ENCODE measurements at places on chromosomes 6 and 20. TPM values are rescaled to one million over a fixed set of nuclear protein-coding genes. Genes with fewer than 3 reads are reported as not detected.
A peak's percentile ranks its signal among the peaks of the same experiment; 100 is the strongest.

SIRPB1 gene
- total RNA-seq: not detected

DNA sequence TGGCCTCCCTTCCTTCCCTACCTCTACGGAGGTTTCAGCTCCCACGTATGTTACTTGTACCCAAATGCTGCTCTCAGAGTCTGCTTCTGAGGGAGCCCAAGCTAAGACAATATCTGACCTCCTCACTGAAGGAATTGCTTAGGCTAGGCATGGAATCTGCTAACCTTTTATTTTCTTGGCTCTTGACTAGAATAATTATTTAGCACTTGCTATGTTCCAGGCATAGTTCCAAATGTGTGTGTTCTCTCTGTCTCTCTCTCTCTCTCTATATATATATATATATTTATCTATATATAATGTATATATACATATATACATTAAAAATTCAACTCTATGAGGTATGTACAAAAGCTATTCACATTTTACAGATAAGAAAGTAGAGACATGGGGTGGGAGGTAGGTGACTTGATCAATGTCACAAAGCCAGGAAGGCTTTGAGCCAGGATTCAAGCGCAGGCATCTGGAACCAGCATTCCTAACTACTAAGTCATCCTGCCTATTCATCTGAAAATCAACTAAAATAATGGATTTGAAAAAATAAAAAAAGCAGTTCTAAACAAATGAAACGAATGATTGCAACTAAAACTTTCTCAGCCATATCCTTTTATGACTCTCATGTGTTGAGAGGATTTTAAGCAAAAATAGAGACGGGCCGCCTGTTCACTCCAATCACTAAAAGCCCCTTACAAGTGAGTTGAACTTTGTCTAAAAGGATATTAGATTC, 189.7 kb upstream of the JAG1 start:
- peak; percentile 66 for DNase-seq

DNA sequence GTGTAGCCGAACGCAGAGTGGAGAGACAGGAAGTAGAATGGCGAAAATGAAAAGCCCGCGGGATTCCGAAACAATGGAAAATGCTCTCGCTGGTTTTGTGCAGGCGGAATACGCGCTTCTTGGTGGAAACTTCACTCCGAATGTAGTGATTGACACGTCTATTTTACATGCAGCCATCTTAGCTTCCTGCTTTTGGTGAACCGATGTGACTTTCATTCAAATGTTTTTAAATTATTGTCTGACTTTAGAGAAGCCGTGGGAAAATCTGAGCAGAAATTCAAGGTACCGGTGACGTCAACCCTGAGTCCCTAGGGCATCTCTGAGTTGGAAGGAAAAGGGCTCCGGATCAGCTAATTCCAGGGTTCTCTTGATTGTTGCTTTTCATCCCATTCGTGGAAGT, 11.4 kb downstream of the GPX5 start:
- no peak for DNase-seq

GRCh38 chr6:20939161-20939775, 405.0 kb downstream of the CDKAL1 start:
- DNase-seq: no peak

DNA sequence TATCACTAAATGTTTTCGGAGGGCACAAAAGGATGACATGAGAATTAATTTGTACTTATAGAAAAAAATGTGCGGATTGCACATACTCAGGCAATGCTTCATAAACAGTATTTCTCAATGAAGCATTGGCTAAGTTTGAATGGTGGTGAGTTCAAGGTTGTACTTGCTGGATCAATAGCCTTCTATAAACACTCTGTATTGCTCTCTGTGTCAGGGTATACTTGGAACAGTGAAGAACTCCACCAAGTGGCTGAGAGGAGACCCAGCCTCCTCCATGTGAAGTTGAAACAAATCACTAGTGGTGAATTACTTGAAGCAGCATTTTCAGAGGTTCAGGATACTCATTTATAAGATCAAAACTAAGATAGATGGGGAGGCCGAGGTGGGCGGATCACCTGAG, 360.6 kb downstream of the RIMS1 start:
- DNase-seq: no peak

DNA sequence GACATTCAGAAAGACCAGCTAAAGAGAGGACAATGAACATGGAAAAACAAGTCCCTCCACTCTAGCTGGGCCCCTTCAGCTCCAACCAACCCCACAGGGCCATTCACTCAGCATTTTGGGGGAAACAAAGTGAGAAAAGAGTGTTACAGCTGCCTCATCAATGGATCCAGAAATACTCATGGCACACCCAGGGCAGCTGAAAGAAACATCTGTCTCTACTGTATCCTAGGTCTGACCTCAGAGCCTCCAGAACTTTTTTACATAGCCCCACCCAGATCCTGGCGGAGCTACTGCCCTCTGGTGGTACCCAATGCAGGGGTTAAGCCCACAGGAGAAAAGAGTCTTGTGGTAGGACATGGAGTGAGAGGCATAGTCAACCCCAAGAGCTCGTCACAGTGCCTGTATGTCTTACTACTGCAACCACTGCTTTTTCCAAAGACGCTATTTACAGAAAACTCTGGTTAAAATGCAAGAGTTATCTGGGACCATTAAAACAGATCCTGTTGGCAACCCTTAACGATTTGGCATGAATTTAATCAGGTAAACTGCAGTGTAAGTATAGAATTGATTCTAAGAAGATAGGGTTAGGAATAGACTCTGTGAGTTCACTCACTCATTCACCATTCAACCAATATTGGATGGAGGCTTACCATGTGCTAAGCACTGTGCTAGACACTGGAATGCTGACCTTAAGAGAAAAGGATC, 37.4 kb upstream of the FAM83C start:
- peak; percentile 75 for DNase-seq

DNA sequence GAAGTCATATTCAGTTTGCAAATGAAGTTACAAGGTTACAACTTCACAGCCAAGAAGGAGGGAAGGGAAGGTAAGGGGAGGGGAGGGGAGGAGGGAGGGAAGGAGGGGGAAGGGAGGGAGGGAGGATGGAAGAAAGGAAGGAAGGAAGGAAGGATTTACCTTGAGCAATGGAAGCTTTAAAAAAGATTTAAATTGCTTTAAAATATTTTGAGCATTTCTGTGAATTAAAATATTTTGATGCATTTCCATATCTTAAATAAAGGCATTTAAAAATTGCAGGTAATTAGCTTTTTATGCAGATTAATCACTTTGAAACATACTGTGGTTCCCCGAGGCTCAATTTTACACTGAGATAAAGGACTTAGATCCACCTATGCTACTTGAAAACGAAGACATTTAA, 618.0 kb downstream of the TFAP2A start:
- no peak for DNase-seq

DNA sequence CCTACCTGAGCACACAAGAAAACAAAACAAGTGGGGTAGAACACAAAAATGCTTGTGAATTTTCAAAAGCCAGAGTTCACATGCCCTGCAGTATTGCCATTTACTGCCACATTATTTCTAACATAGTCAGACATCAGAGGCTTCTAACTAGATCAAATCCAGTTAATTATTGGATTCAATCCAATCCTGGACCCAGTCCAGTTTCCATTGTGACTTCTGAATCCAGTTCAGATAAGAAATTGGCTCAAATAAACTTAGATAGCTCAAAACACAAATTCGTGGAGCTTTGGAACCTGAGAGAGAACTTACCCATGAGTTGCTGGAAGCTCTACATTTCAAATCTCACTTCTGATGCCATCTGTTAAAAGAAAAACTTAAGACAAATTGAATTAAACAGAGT, 85.2 kb upstream of the ANKEF1 start:
- no peak for DNase-seq

POPDC3 gene
- total RNA-seq: 1.8 TPM

DNA sequence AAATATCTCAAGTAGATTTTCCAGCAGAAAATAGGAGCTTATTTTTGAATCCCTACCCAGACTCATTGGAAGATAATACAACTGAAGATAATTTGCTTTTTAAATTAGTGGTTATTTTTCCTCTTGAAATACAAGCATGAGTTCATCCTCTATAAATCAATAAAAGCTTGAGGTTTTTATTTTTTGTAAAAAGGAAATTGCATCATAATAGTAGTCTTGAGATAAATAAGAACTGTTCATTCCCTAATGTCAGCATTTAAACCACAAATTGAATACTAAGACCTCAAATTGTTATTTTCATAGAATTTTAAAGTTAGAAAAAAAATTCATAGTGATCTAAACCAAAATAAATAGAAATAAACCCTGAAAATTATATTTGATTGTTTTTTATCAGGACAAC, 719.1 kb downstream of the CD109 start:
- no peak for DNase-seq

GRCh38 chr6:13357551-13358075, 29.3 kb upstream of the TBC1D7 start:
- peak; percentile 90 for DNase-seq

GRCh38 chr20:19807191-19807945, 49.3 kb downstream of the RIN2 start:
- DNase-seq: no peak

TREM1 gene
- not detected for total RNA-seq

- no peak for DNase-seq
Observed at GRCh38 chr6:2792330-2793110, 27.3 kb downstream of the WRNIP1 start.

Data from MG63 (cell line).